ENCODE measurements at places on chromosomes 13 and 19.

GRCh38 chr13:111532111-111532510, 211.7 kb downstream of the TEX29 start:
- no peak for DNase-seq

DNA sequence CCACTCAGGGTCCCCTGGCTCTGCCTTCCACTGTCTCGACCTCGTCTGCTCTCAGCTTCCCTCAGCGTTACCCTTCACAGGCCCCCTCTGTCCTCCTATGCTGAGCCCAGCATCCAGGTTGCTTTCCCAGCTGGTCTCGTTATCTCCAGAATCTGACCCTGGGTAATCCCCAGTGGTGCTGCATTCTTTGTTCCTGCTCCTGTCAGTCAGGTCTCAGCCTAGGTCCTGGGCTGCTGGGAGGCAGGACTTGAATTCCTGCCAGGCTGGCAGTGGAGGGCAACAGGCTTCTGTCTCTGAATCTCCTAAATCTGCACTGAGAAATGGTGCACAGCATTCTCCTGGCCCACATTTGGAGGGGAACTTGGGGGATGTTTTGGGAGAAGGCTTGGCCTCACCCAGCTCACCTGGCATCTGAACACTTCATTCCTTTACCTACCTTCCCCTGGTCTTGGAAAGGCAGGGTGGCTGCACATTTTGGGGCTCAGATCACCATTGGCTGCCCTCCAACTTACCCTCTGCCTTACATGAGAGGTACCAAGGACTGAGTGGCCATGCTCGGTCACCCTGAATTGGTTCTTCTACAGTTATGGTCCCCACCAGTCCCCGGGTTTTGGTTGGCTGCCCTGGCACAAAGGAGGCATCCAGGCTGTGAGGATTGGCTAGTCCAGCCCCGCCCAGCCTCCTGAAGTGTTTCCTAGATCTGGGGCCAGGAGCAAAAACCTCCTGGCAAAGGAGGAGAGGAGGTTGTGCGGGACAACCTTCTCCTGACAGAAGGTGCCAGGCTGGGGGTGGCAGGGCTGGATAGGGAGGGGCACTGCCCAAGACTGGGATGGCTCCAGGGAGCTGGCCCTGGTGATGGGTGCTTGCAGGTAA, at the start of gene CYP4F8:
CYP4F8 (plus strand) TSS at position 712 of the 873 bp plus-strand sequence. CDS start 399 bp downstream, outside the sequence.
- no peak for DNase-seq

DNA sequence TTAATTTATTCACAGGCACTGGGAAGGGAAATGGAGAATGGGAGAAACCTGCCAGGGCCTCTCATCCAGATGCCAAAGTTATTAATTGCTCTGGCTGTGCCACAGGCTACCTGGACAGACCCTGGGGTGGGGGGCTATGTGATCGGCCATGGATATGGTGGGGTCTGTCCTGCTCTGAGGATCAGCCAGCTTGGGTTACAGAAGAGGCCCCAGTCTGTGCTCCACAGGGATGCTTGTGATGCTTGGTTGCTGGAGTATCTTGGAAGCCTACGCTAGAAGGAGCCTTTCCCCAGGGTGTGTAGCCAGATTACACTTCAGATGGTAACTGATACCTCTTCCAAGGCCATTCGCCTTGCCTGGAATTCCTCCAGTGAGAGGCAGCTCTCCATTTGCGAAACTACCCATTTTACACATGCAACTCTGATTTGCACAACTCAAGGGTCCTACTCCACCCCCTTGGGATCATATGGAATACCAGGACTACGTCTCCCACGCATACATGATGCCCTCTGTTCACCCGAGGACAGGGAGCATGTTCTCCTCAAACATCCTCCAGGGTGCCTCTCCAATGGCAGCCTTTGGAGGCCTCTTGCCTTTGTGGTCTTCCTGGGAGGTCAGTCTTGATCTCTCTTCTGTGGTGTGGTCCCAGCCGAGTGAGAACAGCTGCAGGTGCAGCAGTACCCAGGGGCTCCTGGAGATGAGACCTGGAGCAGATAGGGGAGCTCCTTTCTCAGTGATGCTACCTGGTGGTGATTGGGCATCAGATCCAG, 186.6 kb upstream of the TSHZ3 start:
- no peak for DNase-seq

DNA sequence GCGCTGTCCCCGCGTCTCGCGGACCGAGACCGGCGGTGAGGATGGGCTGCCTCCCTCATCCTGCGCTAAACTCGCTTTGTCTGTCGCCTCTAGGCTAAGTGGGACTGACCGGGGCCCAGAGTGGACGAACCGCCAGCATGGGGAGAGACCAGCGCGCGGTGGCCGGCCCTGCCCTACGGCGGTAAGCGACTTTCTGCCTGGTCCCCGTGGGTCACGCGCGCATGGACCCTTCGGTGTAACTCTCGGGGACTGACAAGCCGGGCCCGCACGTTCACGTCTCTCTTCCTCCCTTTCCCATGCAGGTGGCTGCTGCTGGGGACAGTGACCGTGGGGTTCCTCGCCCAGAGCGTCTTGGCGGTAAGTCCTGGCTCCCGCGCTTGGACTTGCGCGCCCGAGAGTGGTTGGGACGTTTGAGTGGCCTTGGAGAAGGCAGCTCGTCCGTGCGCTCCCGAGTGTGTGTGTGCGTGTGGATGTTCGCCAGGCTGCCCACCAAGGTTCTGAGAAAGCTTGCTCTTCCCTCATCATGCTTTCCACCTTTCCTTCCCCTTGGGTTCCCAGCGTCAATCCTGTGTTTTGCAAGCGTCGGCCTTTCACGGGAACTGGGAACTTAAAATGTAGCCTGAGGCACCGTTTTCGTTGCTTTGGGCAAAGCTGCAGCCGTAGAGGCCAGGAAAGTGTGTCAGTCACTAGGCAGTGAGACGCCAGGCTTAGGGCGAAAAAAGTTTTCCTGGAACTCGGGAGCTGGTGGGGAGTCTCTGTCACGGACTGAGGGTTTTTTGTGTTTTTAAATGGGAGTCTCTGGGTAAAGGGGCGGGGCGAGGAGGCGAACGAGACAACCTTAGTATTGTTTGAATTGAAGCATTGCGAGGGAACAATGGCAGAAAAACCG, 927 bp downstream of the COL4A2 start:
- DNase-seq: no peak

DNA sequence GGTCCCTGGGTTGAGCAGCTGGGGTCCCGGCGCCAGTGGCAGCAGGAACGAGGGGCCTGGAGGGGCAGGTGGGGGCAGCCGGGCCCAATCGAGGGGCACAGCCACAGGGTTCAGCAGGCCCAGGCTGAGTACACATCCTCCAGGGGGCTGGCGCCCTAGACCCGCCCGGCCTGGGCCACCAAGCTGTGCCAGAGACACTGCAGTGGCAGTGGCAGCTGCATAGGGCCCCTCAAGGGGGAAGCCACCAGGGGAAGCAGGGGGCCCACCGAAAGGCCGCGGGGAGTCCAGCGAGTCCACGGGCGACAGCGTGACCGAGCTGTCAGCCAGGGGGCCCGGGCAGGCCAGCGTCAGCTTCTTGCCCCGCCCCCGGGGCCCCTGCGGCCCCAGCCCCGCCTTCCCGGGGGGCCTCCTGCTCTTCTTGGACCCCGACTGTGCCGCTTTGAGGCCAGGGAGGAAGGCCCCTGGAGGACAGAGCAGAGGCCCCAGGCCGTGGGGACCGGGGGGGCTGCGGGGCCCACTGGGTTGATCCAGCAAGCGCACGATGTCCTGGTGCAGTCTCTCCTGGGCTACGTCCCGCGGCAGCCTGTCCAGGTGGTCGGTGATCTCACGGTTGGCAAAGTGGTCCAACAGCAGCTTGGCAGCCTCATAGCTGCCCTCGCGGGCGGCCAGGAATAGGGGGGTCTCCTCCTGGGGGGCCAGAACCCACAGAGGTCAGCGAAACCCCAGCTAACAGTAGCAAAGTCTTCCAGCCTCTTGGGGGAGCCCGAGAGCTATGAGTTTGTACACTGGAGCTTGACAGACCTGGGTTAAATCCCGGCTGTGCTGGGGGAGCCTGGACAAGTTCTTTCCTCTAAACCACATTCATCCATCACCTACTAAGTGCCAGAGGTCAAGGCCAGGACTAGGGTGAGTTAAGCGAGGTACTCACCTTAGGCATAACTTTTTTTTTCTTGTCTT, 39.5 kb downstream of the NOTCH3 start:
- no peak for DNase-seq

GRCh38 chr19:10701955-10702525, 801 bp downstream of the QTRT1 start:
- no peak for DNase-seq

- no peak for DNase-seq
Observed at GRCh38 chr19:15866636-15867035, 31.2 kb downstream of the CYP4F2 start.

DNA sequence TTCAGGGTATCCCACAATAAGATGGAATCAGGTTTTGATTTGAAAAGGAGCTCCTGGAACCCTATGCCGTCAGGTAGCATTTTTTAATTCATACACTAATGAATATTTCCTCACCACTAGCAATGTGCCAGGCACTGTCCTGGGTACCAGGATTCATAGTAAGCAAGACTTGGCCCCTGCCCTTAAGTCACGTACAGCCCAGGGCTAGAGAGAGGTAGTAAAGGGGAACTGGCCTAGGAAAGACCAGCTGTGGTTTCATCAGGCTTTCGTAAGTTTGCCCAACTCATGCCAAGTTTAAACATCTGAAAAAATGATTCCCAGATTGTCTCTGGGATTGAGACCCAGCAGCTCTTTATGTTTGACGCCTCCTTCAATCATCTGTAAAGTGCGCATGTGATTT, 45.9 kb upstream of the AMER2 start:
- DNase-seq: no peak

- DNase-seq: no peak
Observed at GRCh38 chr19:50629801-50630200, 9.9 kb downstream of the SYT3 start.
